ENCODE measurements at places on chromosomes 5 and 9.

- DNase-seq = no peak
Measured at GRCh38 chr5:43305948-43306565, 7.2 kb downstream of the HMGCS1 start.

DNA sequence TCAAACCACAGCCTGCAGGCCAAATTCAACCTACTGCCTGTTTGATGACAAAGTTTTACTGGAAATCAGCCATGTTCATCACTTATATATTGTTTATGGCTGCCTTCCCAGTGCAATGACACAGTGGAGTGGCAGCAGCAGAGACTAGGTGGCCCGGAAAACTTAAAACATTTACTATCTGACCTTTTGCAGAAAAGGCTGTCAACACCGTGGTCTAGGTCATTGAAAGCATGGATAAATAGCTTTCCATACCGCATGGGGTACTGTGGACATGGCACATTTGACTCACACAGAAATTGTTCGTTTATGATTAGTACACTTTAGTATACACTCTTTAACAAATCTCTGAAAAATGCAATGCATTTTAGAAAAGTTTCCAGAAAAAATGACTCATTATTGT is 298.3 kb upstream of the EFNA5 start:
- DNase-seq = no peak

- peak; percentile 17 for DNase-seq
Measured at GRCh38 chr9:126705767-126706697, 92.3 kb downstream of the LMX1B start.

- DNase-seq = peak; percentile 27
Measured at GRCh38 chr9:125829743-125830142, 82.6 kb downstream of the PBX3 start.

- DNase-seq = no peak
Measured at GRCh38 chr5:122163121-122164069, 34.0 kb downstream of the ZNF474 start.

DNA sequence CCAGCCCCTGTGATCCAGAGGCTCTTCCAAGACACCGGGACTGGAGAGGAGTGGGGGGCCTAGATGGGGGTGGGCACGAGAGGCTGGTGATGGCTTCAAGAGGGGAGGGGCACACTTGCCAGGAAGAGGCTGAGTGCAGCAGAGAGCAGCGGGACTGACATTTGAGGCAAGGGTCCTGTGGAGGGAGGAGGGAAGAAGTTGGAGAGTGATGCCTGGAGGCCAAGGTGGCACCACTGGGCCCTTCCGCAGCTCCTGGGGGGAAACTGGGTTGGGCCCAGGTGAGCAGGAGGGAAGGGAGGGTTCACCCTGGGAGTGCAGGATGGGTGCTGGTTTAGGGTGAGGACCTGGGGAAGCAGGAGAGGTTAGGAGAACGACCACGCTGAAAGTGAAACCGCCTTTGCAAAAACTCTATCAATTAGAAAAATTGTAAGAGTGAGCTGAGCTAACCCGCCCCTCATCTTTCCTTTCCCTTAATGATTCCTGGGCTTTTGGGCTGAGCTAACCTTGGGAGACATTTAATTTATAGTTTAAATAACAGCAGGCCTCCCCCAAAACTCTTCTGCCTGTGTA is 26.2 kb downstream of the ABO start:
- DNase-seq = no peak

GRCh38 chr9:108108852-108109448 is 619.4 kb upstream of the KLF4 start:
- no peak for DNase-seq

DNA sequence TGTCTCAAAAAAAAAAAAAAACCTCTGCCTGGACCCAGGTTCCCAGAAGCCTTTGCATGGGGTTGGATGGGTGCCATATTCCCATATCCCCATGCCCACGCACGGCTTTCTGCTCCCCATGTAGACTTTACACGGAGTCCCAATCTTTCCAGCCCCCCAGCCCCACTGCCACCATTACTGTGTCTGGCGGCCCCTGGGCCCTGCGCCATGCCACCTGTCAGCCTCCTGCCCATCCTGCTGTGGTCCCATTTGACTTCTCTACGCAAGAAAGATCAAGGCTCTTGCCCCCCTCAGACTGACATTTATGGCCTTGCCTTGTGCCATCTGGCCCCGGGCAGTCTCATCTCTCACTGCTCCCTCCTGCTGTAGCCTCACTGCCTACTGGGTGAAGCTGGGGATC is 6.5 kb upstream of the AK1 start:
- no peak for DNase-seq

DNA sequence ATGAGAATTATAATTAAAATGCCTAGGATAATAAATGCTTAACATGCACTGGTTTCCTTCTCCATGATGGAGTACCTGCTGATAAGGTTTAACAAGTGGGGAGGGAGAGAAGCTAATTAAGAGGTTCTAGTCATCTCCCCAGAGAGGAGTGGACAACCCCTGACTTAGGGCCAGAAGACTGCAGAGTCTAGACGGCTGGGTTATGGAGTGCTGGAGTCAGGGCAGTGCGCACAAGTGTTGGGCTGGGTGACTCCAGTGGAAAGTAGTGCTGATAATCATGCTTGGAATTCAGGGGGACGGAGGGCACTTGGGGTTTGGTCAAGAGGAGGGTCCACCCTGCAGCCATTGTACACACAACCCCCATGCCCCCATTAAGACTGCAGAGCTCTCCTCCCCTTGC is 32.8 kb upstream of the TGFBI start:
- no peak for DNase-seq

- no peak for DNase-seq
Measured at GRCh38 chr9:131492070-131492469, 10.6 kb upstream of the POMT1 start.

DNA sequence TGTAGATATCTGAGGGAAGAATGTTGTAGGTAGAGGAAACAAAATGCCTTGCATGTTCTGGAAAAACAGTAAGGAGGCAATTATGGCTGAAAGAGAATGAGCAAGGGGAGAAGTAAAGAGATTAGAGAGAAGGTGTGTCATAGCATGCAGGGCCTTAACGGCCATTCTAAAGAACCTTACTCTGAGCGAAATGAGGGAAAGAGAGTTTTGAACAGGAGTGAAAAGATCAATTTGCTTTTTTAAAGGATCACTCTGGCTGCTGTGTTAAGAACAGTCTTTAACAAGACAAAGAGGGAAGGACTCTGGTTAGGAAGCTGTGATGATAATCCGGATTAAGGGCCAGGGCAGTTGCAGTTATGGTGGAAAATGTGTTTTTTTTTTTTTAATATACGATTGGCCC is 22.6 kb downstream of the PTBP3 start:
- DNase-seq = no peak

DNA sequence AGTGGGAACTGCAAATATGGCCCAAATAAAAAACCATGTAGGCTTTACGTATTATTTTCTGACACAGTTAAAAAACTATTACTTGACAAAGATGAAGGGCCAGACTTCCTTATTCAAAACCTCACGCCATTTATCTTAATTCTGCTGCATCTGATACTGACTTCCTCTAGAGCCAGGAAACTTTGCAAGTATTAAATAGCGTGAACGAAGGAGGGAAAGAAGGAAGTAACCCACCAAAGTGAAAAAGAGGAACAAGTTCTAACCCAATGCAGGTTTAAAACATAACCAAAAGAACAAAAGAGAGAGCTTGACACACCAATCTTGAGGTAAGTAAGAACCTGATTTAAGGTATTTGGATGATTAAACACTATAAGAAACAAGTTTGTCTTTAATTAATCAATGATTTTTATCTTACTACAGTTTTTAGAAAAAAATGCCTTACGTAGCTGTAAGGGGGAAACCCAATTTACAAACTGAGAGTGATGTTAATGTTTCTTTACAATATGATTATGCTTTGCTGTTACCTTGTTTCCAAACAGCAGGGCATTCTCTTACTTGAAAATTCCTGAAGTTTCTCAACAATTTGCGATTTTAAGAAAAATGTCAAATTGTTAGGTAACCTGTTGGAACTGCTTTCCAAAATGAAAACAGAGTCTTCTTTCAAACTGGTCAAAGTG is at the start of gene GAPT:
TSS of gene GAPT (plus strand) at position 220 of the 677 bp plus-strand sequence. CDS start 3,102 bp downstream, outside the sequence.
- DNase-seq = no peak

DNA sequence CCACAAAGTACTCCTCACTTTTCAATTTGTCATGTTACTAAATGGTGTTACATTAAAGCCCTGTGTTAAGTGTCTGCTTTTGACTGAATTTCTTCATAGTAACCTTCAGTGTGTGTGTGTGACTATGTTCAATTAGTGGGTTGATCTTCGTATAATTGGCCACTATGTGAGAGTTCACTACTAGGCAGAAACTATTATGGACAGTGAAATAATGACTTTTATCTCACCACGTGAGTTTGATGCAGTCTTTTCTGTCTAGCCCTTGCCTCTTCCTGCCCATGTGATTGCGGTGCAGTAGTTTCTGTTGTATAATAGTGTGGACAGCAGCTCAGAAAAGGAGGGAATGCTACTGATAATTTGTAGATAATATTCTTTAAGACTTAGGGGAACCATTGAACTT is 1.8 kb upstream of the MAML1 start:
- no peak for DNase-seq

DNA sequence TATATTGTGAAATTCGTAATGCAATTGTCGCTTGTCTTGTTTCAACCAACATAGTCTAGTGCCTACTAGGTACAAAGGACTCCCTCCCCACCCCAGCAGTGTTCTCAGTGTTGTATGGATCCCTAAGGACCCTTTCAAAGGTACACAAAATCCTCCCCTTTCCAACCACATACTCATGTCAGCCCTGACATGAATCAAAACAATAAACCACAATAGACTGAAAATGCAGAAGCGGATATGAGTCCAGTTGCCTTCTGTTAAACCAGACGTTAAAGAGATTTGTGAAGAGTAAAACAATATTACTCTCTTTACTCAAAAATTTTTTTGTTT is 82.4 kb upstream of the IFNK start:
- no peak for DNase-seq

GRCh38 chr9:92974161-92974661 is 26.9 kb downstream of the FGD3 start:
- no peak for DNase-seq

- no peak for DNase-seq
Measured at GRCh38 chr9:120688758-120689157, 25.5 kb downstream of the MEGF9 start.

GRCh38 chr5:93313672-93314071 is 267.3 kb downstream of the NR2F1-AS1 start:
- DNase-seq = no peak

DNA sequence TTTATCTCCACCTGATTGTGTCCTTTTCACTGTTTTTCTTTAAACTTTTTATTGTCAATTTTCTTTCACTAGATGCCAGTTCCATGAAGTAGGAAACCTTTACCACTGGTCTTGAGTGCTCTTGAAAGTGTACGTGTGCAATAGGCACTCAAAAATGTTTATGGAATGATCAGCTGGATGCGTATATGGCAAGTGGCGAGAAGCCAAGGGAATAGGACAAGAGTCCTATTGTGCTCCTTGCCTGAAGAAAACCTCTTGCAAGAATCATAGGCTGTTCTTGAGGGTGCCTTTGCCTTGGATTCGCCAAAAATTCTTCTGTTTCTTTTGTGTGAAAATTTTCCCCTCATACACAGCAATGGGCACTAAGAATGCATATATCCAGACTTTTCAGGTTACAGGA is 97.7 kb downstream of the GHR start:
- no peak for DNase-seq

DNA sequence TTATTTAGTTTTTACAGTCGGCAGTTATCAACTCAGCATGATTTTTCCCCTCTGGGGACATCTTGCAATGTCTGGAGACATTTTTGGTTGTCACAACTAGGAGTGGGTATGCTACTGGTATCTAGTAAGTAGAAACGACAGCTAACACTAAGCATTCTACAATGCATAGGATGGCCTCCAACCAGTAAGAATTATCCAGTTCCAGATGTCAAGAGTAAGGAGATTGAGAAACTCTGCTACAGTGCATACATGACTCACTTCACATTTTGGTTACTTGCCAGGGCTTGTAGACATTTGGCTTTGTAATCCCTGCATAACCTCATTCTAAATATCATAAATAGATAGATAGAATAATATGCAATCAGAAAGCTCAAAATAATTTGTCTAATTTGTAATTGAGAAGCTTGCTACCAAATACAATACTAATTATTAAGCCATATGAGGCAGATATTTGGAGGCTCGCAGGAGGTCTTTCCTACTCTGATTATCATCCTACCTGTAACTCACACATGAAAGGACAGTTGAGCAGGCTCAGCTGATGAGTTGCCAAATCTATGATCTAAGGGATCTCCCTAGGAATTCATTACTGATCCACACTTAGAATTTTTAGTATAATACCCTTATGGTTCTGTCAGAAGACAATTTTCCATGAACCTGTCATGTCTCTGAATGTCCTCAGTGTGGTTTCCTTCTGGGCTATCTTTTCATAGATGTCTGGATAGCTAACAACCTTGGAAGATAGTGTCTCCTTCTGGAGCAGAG is 346.9 kb upstream of the TLE4 start:
- DNase-seq = no peak

DNA sequence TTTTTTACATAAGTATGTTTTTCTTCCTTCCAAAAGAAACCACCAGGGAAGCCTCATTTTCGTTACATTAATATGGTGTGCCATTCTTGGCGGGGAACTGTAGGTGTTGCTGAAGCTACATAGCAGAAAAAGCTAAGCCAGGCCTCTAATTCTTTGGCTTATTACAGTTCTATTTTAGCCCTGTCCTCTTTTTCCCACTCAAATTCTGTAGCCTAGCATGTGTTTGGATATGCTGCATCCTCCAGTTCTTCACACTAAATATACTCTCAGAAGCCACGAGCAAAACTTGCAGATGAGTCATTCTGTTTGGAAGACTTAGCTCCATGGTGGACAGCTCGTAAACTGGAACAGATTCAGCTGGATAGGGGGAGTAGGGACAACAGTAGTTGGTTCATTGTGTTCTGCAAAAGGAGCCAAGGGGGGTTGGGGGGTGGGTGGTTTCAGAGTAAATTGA is 369.4 kb downstream of the TMEM161B start:
- no peak for DNase-seq

- DNase-seq = no peak
Measured at GRCh38 chr9:75432386-75432785, 344.1 kb downstream of the OSTF1 start.

GRCh38 chr5:34977934-34978613 is 48.7 kb downstream of the DNAJC21 start:
- DNase-seq = no peak

DNA sequence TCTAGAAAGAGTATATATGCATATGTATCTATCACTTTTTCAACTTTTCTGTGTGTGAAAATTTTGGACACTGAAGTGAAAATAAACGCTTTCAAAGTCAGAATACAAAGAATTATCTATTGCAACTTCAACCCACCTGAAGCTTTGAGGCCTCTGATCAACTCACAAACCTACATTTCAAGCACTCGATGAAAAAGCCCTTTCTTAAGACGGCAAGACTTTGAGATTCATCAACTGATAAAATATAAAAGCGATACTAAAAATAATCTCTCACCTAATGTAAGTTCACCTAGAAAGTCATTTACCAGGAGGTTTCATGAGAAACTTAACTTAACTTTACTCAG is 1.2 kb downstream of the GOLPH3 start:
- no peak for DNase-seq

- no peak for DNase-seq
Measured at GRCh38 chr9:106622164-106622487, 240.8 kb upstream of the ZNF462 start.

DNA sequence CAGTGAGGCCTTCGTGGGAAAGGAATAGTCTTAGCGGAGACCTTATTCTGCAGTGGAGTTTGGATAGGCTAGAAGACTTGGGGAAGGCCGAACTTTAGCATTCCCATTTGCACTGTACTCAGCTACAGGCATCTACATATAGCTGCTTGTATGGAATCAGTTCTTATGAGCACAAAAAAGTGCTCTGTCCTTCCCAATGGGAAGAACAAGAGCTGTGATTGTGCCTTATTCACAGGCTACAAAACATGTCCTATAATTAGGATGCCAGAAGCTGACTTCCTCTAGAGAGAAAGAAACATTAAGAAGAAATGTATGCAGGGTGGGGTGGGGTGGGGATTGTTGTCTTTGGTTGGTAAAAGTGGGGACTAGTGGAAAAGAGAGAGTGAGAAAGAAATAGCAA is 154.7 kb downstream of the ATP10B start:
- DNase-seq = no peak
